ENCODE measurements at places on chromosomes 6 and 20.

GRCh38 chr6:127463056-127463455 is 3.9 kb upstream of the KIAA0408 start:
- DNase-seq: no peak

DNA sequence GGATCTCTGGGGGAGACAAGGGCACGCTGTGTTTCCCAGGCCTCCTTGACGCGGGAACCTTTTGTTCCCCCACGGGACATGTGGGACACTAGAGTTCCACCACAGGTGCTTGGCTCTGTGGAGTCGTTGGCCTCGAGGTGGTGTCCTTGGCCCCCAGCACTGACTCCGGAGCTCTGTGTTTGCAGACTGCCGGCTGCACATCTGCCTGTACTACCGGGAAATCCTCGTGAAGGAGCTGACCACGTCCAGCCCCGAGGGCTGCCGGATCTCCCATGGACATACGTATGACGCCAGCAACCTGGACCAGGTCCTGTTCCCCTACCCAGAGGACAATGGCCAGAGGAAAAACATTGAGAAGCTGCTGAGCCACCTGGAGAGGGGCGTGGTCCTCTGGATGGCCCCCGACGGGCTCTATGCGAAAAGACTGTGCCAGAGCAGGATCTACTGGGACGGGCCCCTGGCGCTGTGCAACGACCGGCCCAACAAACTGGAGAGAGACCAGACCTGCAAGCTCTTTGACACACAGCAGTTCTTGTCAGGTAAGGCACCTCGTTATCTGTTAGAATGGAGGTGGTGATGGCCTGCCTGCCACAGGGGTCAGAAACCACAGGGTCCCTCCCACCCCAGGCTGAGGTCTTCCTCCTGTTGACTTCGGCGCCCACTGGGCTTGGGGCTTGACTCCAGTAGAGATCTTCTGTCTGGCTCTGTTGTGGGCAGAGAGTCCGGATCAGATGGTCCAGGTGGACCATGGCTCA is 9.9 kb downstream of the IRF4 start:
- no peak for DNase-seq

- DNase-seq: no peak
These were observed 70.8 kb downstream of the PYGB start for GRCh38 chr20:25318471-25319240.

GRCh38 chr6:168261234-168261633 is 58.3 kb downstream of the DACT2 start:
- no peak for DNase-seq

DNA sequence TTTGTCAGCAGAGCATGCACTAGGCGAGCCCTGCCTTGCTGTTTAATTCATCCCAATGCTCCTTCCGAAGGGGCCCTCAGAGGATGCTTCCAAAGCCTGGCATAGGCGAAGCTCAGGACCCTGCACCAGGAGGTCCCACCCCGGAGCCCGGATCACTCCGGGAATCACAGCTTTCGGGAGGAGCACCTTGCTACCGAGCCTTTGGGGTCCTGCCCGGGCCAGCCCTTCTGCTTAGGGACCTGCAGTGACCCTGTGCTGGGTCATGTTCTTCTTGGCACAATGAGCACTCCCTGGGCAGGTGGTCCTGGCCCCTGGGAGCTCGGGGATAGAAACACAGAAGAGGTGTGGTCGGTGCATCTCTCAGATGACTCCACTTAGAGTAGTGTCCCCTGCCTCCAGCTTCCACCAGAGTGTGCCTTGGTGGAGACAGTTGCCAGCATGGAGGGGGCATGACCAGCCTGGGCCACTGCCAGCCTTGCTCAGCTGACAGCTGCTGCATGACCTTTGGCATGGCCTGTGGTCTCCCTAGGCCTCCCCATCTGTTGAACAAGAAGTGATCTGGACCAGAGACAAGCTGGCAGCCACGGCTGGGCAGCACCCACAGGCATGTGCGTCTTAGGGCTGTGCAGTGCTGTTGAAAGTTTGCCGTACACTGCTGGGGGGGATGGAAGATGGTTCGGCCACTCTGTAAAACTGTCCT is 44.7 kb upstream of the SLCO4A1 start:
- DNase-seq: no peak

DNA sequence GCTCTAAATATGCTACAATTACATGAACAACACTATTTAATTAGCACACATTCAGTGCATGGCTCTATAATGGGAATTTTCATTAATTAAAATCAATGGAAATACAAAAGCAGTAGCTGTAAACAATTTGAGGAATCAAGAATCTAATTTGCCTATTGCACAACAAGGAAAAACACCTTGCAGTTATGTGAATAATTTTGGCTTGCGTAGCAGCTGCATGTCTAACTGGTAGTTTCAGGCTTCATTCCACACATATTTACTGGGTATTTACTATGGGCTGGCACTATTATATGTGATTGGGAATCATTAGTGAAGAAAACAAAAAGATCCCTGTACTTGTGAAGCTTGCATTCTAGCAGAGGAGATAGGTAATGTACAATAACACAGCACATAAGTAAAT is 26.4 kb downstream of the KIF6 start:
- no peak for DNase-seq

DNA sequence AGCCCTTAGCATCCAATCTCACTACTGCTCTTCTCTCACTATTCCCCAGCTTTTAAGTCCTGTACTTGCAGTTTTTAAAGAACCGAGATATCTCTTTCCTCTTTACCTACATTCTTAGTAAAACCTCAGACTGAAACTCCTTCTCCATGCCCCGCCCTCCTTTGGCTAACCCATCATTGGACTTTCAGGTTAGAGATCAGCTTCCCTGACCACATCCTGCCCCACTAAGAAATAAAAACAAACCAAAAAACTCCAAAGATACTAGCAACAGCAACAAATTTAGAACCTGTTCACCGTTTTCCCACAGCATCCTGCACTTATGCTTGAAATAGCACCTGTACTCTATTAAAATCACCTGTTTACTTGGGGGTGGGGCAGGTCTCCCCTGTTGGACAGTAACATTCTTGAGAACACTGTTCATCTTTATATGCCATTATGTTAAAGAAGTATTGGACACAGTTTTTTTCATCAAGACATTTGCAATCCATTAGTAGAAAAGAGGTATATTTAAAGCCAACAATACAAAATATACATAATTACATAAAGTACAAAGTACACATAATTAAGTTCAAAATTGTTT is 16.3 kb upstream of the SMAP1 start:
- peak; percentile 26 for DNase-seq

DNA sequence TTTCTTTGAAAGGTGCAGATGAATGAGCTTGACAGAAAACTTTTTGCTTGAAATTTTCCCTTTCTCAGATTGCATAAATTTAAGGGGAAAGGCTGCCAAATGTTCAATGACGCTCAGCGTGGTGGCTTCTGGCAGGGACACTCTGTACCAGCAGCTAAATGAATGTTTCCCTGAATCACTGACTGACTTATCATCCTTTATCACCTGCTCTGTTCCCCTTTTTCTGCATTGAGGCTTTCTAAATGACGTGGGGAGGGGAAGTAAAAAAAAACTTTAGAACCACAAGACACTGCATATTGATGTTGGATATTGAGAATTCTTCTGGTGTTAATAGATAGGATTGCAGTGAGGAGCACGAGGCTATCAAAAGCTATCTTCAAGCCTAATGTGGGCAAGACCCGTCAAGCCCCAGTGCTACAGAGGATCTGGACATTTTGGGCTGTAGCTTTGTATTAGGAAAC is 46.9 kb upstream of the ENPP5 start:
- no peak for DNase-seq

- no peak for DNase-seq
These were observed 17.3 kb downstream of the FARS2 start for GRCh38 chr6:5278565-5279120.

DNA sequence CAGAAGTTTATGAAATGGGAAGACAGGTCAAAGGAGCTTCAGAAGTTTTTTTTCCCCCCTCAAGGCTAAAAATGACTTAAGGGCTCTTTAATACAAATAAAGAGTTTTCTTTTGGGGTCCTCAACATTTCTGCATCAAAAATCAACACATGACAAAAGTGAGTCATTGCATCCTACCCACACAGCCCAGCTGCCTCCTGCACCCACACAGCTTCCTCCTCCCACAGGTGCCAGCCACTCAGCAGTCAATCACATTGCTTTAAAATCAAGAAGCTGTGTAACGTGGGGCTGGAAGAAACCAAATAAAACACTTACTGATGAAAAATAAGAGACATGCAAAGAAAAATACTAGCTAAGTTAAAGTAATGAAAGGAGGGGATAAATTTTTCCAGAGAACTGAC is 68.5 kb downstream of the MAP3K5 start:
- peak; percentile 12 for DNase-seq

- DNase-seq: no peak
These were observed 32.7 kb upstream of the CCR6 start for GRCh38 chr6:167090171-167090570.
